ENCODE measurements at places on chromosomes 12 and 14.

GRCh38 chr12:45363903-45364302 lies 148.0 kb downstream of the ANO6 start:
- DNase-seq: no peak

GRCh38 chr12:107544937-107545336 lies 140.7 kb upstream of the PWP1 start:
- DNase-seq: no peak

DNA sequence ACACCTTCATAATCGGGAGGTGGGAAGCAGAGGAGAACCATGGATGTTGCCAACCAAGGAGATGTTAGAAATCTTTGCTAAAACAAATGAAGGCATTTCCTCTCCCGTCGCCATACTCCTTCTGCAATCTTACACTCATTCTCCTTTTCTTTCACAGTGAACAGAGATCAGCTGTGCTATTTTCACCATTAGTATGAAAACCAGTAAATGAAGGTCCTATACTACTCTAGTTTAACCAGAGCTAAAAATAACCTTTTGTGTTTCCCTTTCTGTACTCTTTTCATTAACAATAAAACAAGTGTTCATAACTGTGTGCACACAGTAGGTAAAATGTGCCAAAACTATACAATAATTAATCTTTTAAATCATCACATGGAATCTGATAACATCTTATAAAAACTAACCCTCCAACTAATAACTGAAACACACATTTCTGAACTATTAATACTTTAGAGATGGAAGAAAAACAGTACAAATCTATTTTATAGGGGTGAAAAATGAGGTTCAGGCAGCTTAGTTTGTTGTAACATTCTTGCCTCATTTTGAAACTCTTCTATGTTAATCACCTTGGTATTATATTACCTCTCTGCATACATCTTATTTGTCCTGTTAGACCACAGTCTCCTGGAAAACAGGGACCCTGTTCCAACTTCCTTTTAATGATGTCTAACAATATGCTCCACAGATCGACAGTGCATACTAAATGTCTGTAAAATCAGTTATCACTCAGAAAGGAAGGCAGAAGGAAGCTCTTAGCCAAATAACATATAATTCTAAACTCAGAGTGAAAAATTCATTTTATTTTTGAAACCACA lies 69.5 kb downstream of the SPPL3 start:
- DNase-seq: no peak

DNA sequence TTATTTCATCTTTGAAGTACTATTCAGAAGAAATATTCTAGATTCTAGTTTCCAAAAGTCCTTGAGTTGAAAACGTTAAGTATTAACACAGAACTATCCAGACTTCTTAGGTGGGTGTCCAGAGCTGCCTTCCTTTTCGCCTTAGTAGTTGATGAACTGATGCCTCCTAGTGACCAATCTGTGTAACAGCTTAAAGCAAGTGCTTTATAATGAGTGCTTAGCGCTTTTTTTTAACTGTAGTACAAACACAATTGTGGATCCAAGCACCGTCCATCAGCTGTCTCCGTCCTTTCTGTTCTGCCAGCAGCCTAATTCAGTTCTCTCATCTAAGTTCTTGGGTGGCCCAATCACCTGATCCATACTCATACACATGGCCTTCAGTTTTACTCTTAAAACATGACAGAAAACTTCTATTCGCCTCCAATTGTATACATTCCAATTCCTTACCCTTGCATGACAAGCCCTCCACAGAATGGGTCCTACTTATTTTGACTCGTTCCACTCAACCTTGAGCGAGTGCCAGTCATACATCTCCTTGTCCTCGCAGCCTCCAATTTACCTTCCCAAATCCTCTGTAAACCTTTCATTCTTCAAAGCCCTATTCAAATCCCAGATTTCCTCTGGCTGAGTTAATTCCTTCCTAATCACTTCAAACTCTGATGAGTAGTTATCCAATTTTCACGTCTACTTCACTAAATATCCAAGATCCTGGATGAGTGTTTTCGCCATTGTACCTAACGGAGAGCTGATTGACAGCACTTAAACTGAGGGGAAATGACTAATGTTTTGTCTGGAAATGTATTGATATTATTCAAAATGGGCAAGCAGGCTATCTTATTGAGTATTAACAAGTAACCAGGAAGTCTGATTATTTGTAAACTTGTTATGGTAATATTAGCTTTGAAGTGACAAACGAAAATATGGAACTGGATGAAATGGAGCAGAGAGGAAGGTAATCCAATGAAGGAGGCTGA lies 5.8 kb upstream of the PHLDA1 start:
- peak; percentile 47 for DNase-seq

- DNase-seq: no peak
Measured at GRCh38 chr14:59811815-59812214, 58.8 kb downstream of the RTN1 start.

DNA sequence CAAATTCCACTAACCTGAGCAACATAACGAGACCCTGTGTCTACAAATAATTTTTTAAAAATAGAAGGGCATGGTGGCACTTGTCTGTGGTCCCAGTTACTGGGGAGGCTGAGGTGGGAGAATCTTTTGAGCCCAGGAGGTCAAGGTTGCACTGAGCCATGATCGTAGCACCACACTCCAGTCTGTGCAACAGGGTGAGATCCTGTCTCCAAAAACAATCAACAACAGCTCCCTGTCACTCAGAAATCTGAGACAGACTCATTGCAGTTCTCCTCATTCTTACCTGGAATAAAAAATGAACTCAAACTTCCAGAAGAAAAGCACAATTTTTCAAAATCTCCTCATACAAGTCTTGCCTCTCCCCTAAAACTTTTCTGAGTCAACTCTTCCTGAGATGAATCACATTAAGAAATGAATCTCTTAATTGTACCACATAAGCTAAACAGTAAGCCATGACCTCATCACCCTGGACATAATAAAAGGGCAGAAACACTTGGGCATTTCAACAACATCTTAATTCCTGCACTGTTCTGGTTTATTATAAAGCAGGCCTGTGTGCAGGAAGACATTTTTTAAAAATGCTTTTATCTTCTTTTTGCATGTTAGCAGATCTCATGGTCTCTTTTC lies 214.3 kb upstream of the CDKN3 start:
- DNase-seq: no peak

DNA sequence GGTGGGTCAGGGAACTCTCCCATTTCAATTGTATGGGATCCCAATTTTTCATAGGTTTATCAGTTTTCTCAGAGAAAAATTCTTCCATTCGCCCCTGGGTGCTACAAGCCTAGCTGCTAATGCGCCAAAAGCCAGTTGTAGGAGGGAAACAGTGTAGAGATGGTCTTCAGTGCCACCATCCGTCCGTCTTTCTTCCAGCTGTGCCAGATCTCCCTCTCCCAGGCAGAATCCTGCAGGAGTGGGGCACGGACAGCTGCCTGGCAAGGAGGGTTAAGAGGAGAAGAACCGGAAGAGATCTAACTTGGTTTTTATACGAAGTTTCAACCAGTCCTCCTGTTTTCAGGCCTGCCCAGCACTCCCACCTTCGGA lies 38.9 kb upstream of the FUT8 start:
- DNase-seq: no peak

GRCh38 chr14:71524320-71524982 lies 407.8 kb upstream of the RGS6 start:
- no peak for DNase-seq

- DNase-seq: no peak
Measured at GRCh38 chr12:108679106-108679681, 45.5 kb upstream of the SELPLG start.

All from SW 1271 (cell line).